ENCODE measurements at places on chromosomes 7 and 10.

DNA sequence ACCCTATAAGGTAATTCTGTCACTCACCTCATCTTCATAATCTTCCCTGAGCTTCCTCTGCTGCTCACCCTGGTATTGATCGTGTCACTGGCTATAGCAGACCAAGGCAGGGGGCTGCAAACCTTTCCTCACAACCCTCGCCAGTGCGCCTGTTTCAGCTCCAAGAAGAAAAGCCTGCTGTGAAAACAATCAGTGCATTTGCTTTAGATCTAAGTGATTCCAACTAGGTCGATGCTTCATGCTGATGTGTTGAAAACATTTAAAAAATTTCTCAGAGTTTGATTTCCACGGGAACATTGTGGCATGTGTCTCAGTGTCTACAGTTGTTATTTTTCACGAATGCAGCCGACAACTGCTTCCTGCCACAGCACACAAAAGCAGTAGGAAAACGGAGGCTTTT, 27.3 kb downstream of the POU6F2 start:
- no peak for DNase-seq

DNA sequence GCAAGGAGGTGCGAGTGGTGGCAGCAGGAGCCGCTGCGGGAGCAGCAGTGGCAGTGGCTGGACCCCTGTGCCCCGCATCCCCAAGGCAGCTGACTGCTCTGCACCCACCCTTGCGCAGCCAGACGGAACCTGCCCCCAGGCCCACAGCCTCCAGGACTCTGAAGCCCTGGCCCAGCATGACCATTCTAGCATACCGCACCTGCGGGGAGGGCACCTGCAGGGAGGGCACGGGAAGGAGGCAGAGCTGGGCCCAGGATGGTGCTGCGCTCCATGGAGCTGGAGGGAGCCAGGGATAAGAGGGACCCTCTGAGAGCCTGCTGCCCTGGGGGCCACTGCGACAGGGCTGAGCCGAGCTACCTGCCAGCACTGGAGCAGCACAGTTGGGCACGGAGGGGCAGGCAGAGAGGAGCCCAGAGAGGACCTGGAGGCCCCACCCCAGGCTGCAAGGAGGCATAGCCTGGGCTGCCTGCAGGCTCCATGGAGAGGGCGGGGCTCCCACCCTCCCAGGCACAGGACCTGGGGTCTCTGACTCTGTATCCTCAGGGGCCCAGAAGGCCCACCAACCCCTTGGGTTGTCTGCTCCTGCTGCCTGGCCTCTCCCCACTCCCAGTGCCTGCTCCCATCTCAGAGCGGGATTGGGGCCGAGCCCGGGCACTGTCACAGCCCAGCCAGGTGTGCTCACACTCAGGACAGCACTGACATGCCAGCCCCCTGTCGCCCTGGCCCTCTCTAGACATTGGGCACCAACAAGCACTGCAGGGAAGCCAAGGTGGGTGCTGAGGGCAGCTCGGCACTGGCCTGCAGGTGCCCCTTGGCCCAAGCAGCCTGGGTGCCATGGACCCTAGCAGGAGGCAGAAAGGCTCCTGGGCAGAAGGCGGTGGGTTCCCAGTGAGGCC, 87.6 kb downstream of the HTR7 start:
- DNase-seq = no peak

GRCh38 chr10:75969031-75969430, 537.6 kb downstream of the LRMDA start:
- DNase-seq = no peak

- no peak for DNase-seq
These were observed 459.3 kb downstream of the HTR7 start for GRCh38 chr10:90398566-90398965.

GRCh38 chr7:128117691-128118090, 86.5 kb upstream of the LRRC4 start:
- no peak for DNase-seq

GRCh38 chr10:12971001-12971788, 30.3 kb downstream of the CCDC3 start:
- no peak for DNase-seq

GRCh38 chr10:570628-571163, 118.8 kb downstream of the DIP2C start:
- no peak for DNase-seq

DNA sequence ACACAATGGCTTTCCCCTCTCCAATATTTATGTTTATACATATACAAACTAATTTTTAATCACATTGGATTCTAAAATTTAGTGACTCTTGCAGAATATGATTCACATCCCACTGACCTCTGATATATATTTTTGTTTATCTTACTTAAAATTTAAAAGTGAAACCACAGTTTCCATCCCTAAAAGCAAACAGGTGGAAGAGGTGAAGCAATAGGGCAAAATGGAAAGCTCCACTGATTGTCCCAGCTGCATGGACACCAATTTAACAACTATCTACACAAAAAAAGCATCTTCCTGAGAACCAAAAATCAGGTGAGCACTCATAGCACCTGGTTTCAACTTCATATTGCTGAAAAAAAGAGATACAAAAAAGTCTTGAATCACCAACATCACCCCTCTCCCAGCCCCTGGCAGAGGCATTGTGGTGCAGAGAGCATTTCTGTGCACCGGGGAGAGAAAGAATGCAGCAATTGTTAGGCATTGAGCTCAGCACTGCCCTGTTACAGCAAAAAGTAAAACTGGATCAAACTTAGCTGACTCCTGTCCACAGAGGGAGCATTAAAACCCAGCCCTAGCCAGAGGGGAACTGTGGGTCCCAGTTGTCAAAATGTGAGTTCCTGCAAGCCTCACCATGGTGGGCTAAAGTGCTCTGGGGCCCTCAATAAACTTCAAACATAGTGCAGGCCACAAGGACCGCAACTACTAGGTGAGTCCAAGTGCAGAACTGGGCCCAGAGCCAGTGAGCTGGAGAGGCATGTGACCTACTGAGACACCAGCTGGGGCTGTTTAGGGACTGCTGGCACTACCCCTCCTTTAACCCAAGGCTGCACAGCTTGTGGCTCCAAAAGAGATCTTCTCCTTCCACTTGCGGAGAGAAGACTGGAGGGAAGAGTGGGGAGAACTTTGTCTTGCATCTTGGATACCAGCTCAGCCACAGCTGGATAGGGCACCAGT, 92.1 kb downstream of the SIRT1 start:
- DNase-seq = no peak

- no peak for DNase-seq
These were observed 15.3 kb upstream of the SKAP2 start for GRCh38 chr7:26879671-26880070.

DNA sequence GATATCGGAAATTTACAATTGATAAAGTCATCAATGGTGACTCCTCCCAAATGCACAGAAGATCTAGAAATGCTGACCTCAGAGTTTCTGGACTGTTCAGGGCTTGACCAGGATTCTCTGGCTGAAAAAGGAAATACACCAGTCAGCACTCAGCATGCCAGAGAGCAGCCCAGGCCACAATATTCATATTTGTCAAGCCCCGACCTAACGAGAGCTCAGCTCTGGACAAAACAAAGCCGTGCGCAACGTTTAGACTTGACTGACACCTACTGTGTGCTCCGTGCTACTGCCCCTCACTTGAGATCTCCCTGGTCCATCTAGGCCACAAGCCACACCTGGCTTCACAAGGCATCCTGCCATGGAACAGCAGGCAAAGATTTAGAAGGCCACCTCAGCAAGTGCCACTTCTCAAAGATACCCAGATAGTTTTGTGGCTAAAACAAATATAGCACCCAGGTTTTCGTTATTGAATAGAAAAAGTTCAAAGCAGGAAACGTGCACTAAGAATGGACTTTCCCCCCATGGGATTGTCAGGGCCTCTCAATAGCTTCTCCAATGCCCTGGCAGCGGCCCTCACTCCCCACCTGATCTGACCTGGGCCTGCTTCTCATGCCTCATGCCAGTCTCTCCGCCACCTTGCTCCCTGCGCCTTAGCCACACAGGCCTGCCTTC, 218.3 kb downstream of the FAM107B start:
- DNase-seq = no peak

DNA sequence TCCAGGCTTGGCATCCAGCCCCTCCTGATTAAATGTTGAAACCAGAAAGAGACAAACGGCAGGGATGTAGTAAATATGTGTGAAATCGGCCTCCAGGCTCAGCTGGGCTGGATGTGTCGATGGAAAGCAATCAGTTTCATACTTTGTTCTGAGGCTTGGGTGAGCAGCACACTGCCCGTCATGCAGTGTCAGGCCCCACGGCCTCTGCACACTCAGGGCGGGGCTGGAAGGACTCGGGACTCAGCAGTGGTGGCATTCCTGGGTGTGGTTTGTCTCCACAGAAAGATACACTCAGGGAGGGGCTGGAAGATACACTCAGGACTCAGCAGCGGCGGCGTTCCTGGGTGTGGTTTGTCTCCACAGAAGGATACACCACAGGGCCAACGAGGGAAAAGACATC, 22.0 kb downstream of the ADGRA1 start:
- DNase-seq = no peak

DNA sequence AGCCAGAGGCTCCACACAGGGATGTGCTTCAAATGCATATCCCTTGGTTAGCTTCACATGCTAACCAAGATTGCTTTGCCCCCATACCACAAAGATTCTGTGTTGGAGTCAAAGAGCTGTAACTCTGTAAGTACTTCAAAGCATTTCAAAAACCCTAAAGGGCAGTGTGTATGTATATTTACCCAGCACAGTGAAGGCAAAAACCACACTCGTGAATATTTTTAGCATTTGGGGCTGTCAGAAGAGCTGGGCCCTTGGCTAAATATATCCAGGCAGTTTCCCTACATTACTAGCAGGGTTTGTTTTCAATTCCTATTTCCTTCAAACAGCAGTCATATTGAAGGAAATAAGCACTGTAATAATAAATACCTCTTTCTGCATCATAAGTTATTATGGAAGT, 84.2 kb upstream of the STEAP1B start:
- no peak for DNase-seq

GRCh38 chr10:132957131-132957530, 14.8 kb upstream of the CFAP46 start:
- DNase-seq = no peak

DNA sequence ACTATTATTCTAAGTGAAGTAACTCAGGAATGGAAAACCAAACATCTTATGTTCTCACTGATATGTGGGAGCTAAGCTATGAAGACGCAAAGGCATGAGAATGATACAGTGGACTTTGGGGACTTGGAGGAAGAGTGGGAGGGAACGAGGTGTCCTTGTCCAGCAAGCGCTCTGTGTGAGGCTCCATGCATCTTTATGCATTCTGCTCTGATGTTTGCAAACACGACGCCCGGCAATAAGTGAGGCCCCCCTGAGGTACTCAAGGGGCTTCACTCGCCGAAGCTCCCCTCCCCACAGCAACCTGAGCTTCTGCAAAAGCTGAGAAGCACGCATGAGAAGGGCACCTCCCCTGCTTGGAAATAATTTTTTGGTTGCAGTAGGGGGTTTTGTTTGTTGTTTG, 103.3 kb downstream of the LHPP start:
- no peak for DNase-seq

DNA sequence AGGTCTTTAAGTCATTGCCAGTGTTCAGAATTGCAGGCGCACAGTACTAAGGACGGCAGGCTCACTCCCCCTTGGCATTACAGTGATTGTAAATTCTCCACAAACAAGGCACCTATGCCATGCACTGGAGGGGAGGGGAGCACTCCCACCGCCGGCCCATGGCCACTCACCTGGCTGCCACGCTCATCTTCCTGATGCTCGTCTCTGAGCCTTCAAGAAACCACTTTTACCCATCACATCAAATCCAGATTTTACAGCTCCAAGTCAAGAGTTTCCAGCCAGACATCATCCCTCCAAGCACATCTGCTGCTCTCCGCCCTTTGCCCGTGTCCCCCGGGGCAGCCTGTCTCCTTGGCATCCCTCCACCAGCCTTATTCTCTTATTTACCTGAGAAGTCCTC, 350.2 kb upstream of the SHH start:
- no peak for DNase-seq

DNA sequence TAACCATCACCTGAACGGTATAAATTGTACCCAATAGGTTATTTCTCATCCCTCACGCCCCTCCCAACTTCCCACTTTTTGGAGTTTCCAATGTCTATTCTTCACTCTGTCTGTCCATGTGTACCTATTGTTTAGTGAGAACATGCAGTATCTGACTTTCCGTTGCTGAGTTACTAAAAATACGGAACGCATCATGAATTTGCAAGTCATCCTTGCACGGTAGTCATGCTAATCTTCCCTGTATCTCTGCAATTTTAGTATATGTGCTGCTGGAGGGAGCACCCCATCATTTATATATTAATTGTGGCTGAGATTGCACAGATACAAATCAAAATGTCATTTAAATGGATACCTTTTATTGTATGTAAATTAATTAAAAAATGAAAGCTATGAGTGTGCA, 75.7 kb upstream of the SFMBT2 start:
- no peak for DNase-seq

DNA sequence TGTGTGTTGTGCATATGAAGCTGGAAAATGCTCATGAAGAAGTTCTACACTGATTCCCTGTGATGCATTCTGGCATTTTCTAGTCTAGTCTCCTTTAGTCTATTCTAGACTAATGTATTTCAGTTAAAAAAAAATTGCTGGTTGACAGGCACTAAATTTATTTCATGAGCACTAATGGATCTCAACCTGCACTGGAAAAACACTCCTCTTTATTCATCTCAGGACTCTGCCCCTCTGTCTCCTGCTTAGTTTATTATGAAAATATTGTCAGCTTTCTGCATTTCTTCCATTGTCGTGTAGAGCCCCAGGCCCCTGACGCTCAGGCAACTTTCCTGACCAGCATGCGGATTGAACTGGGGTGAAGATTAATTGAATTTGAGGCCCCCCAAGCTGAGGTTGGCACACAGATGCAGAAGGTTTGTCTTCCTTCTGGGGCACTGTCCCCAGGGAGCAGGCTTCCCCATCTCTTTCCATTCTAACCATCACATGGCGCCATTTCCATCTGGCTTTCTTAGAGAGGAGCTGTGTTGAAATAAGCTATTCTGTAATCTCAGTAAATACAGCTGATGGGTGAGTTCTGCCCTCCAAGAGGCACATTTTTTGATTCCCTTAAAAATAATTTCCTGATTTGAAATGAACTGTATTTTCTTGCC, 128.7 kb downstream of the INSYN2A start:
- no peak for DNase-seq

- no peak for DNase-seq
These were observed 36.0 kb downstream of the MALSU1 start for GRCh38 chr7:23335136-23335535.

DNA sequence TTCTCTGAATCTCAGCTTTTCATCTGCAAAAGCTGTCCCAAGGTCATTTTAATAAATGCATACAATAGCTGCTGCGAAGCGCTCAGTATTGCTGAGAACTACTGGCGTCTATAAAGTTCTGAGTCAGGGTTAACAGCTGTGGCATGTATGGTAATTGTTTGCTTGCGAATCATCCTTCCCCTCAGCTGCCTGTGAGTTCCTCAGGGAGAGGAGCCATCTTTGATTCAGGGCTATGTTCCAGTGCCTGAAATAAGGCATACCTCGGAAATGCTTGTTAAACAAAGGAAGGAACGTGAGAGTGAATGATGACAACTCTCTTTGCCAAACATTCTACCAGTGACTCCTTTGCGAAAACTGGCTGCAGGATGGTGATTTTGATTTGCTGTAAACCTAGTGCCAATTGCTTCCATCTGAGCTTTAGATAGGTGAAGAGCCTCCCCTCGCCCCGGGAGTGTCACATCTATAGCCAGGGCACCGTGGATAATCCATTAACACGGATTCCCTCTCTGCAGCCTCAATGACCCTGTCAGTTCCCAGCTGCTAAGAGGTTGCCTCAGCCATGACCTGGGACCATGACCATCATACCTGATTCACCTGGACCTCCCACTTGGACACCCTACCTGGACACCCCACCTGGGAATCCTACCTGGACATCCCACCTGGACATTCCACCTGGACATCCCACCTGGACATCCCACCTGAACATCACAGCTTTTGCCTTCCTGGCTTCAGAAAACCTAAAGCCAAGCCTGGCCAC, 39.6 kb downstream of the GPRIN2 start:
- DNase-seq = no peak

GRCh38 chr7:112293416-112293815, 86.9 kb downstream of the ZNF277 start:
- no peak for DNase-seq

Data from HuH-7.5 (cell line).